ENCODE measurements at places on chromosomes 5 and 9.

- no peak for DNase-seq
These were observed 149.7 kb upstream of the EFNA5 start for GRCh38 chr5:107820429-107820828.

GRCh38 chr5:127959152-127959764 lies 124.3 kb upstream of the SLC12A2 start:
- no peak for DNase-seq

GRCh38 chr5:98614341-98614740 lies 159.1 kb upstream of the RGMB start:
- DNase-seq: no peak

DNA sequence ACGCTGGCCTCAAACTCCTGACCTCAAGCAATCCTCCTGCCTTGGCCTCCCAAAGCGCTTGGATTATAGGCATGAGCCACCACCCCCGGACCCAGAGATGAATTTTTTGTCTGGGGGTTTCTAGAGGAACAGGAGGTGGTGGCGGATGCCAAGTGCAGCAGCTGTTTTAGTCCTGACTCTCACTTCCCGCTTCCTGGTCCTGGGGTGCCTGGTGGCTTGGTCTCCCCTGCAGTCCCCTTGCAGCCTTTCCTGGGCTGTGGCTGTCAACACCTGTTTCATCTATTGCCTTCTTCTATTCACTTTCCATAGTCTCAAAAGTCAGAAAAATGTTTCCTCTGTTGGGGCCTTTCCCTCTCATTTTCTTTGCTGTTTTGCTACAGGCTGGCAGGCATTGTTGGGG lies 6.5 kb upstream of the NHP2 start:
- DNase-seq: no peak

GRCh38 chr5:71591100-71591499 lies 4.0 kb downstream of the MCCC2 start:
- no peak for DNase-seq

GRCh38 chr5:109619606-109620005 lies 70.1 kb upstream of the MAN2A1 start:
- no peak for DNase-seq

DNA sequence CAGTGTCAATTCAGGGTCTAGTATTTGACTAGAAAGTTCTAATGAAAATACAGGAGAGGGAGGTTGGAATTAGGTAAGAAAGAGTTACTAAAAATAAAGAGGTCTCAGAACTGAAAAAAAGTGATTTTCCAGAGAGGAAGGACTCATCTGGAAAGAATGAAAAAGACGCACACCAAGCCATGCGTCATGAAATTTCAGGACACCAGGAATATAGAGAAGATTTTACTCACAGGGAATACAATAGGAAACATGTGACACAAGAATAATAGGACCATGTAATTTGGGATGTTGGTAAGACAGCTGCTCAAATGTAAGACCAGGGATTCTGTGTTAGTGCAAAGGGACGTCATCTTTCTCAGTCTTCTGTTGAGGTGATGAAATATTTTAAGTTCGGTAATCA lies 224.7 kb downstream of the GDNF start:
- DNase-seq: no peak

DNA sequence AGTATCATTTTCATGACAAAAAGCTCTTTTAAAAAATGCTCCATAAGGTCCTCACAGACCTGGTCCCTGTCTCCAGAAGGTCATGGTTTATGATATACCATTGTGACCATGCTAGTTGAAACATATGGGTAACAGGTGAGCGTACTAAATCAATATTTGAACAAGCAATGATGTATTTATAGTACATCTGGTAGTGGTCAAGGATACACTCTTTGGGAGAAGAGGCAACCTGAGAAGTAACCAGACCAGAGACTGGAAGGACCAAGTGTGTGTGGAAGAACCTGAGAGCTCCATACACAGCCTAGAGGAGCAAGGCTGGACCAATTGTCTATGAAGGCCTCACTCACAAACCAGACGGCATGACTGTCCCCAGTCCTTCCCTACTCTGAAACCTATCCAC lies 55.1 kb downstream of the LHFPL2 start:
- no peak for DNase-seq

DNA sequence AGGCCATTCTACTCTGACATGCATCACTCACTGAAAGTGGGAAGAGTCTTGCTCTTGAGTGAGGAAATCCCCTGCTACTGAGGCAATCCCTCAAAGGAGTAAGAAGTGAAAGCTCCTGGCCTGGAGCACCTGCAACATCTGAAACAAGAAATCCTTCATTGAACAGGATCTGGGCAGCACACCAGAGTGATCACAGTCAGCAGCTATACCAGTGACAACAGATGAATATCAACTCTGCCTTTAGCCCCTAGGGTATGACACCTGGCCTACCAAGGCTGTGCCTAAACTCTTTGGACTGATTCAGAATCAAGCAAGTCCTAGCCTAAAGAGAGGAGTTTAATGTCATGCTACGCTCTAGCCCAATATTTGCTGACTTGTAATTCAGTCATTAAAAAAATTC lies 156.2 kb upstream of the CCDC152 start:
- DNase-seq: no peak

GRCh38 chr9:19785230-19785629 lies 3.6 kb downstream of the SLC24A2 start:
- DNase-seq: no peak

- no peak for DNase-seq
These were observed 138.6 kb upstream of the SPEF2 start for GRCh38 chr5:35478856-35479682.

GRCh38 chr9:135087489-135087792 lies at the start of gene OLFM1:
Gene OLFM1, plus strand, starts transcription at chr9:135087668. Its CDS starts 322 bp downstream, at chr9:135087990.
- peak; percentile 5 for DNase-seq

GRCh38 chr9:72826996-72827949 lies 125.6 kb downstream of the ALDH1A1 start:
- DNase-seq: no peak

DNA sequence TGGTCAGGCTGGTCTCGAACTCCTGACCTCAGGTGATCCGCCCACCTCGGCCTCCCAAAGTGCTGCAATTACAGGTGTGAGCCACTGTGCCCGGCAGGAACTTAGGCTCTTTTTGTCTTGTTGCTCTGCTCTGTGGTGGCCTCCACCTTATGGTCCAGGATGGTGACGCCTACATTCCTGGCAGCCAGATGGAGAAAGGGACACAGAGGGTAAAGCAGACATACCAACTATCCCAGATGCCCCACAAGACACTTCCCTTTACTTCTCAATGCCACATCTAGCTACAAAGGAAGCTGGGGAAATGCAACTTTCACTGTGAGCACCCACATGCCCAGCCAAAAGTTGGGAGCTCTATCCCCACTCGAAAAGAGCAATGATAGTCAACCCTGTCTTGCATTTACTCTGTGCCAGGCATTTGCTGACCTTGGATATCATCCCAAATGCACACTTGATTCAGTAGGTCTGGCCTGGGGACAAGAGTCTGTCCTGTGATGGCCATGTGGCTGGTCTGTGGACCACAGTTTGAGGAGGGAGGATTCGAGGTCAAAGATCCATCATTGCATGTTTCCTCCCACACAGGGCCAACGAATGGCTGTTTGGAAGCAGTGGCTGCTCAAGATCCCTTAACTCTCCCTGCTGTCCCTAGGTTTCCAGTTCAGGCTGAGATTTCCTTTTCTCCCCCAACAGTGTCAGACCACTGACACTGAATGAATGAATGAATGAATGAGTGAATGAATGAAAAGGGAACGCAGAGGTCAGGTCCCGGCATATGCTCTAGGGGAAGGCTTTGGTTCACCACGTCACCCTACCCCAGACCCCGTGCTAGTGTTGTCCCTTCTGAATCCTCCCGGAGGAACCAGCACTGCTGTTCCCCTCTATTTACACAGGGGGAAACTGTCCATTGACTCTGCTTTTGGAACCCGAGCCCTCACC lies 1.4 kb upstream of the ERGIC1 start:
- no peak for DNase-seq

DNA sequence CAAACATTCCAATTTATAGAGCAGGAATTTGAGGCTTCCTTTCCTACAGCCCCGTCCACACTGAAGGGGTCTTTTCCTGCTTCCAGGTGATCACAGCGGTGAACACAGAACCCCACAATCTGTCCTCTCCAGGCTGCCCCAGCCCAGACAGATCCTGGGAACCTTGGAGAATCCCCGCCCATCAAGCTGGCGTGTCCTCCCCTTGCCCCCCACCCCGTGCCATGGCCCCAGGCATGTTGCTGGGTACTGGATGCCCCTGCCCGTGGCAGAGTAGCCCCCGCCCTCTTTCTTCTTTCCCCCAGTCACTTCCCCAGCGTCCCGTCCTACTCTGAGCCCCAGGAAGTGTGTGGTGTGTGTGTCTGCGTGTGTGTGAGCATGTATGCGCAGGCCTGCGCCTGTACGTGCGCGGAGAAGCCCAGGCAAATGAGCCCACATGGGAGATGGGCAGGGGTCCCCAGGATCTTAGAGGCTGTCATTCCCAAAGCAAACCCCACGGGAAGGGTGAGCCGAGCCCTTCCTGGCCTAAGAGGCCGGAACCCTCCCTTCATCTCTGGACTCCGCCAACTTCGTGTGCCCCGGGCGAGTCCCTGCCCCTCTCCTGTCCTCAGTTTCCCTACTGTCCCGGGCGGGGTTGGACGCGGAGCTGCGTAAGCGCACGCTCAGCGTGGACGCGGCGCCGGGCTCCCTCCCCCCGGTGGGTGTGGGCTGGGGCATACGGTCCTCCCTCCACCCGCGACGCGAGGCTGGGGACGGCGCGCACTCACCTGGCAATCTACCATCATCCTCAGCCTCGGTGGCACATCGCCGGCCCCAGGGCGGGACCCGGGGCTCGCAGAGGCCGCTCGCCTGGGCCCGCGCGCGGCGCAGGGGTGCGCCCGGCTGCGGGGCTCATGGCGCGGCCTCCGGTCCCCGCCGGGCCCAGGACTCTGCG lies 15.2 kb downstream of the GBGT1 start:
- DNase-seq: peak; percentile 52

DNA sequence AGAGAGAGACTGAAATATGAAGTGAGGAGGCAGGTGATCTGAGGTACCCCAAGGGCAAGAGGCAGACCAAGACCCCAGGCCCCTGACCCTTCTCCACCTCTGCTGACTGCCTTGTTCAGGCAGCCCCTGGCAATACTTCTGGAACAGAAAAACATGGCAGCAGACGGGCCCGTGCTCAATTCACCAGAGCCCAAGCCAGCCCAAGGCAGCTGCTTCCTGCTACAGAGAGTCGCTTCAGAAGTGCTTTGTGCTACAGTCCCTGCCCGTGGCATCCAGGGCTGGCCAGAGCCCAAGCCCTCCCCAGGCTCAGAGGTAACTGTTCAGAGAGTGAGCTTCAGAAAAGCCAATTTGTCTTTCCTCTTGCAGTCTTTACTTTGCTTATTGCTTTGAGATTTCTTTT lies 151.4 kb upstream of the FSTL4 start:
- DNase-seq: no peak

DNA sequence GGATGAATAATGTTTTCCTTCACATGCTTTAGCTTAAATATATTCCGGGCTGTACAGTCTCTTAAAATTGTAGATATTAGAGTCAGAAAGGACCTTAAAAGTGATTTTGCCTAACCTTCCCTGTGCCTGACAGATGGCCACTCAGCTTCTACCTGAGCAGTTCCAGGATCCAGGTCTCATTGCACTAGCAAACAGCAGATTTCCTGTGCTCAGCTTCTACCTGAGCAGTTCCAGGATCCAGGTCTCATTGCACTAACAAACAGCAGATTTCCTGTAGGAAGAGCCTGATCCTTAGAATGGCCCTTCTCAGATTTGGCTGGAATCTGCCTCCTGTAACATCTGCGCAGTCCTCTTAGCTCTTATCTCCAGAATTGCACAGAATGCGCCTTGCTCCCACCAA lies 219.8 kb downstream of the AOPEP start:
- no peak for DNase-seq

- no peak for DNase-seq
These were observed 74.0 kb downstream of the RXRA start for GRCh38 chr9:134400283-134400682.

- no peak for DNase-seq
These were observed 59.5 kb downstream of the CDC42SE2 start for GRCh38 chr5:131323378-131323777.

DNA sequence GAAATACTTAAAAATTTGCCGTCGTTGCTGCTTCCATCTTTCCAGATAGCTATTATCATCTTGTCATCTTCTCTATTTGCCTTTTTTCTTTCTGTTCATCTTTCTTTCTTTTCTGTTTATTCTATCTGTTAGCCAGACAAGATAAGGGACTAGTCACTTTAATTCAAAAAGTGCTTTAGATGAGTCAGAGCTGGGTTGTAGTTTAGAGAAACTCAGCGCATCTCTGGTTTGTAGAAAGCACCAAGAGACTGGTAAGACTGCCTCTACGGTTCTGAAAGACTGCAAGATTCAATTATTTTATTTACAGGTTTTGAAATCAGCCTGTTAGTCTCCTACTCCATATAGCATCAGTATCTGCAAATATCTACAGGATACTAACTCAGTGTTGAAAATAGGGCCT lies 562.8 kb upstream of the RIOK2 start:
- no peak for DNase-seq

DNA sequence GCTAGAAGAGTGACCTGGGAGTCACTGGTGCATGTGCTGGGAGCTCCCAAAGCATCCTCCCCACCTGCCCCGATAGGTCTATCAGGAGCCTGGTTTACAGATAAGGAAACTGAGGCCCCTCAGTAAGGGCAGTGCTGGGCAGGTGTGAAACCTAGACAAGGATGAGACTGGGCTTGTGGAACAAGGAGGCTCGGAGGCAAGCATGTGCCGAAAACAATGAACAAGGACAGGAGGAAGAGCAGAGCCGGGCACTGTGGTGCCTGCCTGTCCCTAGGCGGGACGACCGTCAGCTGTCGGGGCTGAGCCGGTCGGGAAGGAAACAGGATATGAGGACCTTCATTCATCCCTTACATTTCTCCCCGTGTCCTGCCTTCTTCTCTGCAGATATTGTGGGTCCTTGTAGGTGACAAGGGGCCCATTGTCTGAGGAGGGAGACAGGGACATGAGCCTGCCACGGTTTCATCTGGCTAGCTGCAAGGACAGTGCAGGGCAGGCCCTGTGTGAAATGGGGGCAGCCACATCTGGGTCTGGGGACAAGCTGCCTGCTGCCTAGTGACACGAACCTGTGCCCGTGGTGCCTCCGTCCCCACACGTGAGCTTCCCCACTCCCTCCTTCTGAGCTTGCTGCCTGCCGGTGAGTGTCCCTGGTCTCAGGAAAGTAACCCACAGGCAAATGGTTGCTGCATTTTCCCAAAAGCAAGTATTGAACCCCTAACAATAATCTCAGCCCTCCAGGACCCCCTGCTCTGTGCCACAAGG lies 18.6 kb downstream of the FGD3 start:
- no peak for DNase-seq

DNA sequence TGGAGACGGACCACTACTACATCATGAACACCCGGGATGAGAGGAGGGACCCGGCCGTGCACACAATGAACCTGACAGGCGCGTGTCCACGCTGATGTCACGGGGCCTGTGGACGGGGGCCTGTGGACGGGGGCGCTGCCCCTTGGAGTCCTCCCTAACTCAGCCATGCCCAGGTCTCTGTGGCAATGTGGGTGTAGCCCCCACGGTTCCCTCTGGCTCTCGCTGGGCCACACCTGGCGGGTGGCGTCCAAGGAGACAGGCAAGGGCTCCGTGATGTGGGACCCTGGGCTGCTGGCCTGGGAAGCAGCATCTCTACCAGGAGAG lies 22.1 kb downstream of the PAEP start:
- no peak for DNase-seq

GRCh38 chr5:171436804-171437285 lies 17.4 kb downstream of the FGF18 start:
- DNase-seq: no peak

GRCh38 chr9:128898382-128898781 lies 16.4 kb downstream of the LRRC8A start:
- DNase-seq: no peak

- DNase-seq: no peak
These were observed 30.0 kb downstream of the ZNF131 start for GRCh38 chr5:43150748-43151147.

All from stimulated activated CD4-positive, alpha-beta T cell treated with anti-CD3 and anti-CD28 coated beads, Interleukin-12 subunit alpha, Interleukin-12 subunit beta, amount 100 ng/mL, for 24 hours (primary cell).